Suprapubic skin (tissue), 4 donors: ENCODE measurements at places on chromosomes 6 and 20.

- no peak for DNase-seq
Measured at GRCh38 chr6:26270903-26271667, 93.9 kb upstream of the BTN3A2 start.

DNA sequence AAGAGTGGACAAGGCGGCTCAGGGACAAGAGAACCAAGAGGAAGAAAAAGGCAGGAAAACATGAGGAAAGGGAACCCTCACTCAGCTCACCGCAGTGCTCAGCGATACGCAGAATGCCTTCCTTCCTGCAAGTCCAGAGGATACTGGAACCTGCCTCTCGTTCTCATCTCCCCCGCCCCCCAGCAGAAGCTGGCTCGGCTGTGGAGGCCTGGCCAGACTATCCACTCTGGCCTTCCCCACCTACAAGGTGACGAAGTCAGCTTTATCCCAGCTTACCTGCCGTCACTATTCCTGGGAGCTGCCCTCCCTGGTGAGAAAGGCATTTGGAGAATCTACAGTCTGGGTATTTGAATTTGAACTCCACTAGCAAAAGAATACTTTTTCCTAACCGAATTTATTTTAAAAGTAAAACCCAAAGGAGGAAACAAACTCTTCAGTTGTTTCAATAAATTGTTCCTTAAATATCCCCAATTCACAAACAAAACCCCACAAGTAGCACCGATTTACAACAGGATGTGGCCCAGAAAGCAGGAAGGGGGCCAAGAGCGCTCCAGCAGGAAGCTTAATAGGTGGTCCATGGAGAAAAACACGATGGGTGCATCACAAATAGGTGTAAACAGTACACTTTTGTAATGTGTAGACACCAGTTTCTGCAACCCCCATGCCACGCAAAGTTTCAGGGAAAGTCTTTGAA lies 2.1 kb upstream of the DIDO1 start:
- no peak for DNase-seq

GRCh38 chr6:29909985-29910384 lies 32.3 kb upstream of the HLA-A start:
- no peak for DNase-seq

DNA sequence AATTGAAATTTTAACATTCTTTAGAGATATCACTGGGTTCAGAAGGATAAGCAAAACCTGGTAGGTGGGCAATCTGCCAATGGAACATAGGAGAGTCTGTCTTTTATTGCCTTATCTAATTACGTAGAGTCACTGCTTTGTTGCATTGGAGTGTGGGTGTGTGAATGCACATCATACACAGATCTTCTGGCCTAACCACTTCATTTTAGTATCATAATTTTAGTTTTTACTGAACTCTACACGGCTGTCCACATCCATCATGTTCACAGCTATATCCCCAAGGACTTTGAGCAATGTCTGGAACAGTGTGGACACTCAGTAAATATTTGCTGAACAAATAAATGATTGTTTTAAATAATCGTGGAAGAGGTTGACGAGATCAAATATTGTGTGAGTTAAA lies 104.6 kb upstream of the AKIRIN2 start:
- no peak for DNase-seq

DNA sequence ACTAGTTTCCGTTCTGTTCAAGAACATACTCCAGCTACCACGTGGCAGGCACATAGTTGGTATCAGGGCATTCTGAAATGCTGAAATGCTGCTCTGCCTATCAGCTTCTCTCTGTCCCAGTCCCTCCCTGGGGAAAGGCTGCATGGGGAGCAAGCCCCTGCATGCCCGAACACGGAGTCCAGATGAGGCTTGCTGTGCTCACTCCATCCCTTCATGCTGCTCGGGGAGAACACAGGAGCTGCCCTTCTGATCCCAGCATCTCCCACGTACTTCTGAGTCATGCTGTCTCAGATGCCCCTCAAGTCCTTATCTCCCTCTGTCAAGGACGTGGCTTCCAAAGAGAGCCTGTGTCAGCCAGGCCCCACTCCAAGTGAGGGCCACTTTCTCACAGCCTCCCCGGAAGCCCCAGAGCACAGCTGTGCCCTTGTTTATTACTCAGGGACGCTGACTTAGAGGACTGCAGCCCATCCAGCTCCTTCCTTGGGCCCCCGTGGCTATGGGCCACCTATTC lies 29.4 kb downstream of the THBS2 start:
- DNase-seq = no peak

GRCh38 chr20:312067-312466 lies 13.3 kb upstream of the SOX12 start:
- DNase-seq = no peak

- no peak for DNase-seq
Measured at GRCh38 chr6:139028215-139028657, 309 bp upstream of the ABRACL start.

DNA sequence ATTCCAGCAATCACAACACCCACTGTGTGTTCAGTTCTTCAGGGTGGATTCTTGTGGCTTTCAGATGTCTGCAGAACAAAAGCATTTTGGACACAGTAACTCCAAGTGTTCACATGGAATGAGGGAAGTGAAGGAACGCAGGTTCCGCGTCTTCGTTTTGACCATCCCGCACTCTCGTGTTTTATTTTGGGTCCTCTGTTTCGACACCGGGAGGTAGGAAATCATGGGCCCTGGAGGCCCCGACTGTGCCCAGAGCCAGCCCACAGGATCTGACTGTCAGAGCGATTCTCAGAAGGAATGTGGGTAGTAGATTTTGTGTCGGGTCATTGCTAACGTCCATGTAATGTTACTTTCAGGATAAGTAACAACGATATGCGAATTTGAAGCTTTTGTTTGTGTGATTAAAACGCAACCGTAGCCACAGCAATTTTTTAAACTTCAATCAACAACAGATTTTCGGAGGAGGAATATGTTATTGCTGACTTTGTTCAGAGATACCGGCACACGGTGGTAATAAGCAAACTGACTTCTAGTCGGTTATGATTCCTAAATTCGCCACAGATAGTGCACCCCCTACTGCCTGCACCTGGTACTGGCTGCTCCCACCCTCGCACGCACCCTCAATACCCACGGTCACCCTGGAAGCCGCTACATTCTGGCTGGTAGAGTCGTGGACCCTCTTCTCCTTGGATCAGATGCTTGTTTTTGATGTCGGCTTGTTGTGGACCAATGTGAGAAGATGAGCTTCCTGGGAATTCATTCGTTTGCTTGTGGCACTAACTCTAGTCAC lies 10.5 kb downstream of the NPEPL1 start:
- peak; percentile 35 for DNase-seq

DNA sequence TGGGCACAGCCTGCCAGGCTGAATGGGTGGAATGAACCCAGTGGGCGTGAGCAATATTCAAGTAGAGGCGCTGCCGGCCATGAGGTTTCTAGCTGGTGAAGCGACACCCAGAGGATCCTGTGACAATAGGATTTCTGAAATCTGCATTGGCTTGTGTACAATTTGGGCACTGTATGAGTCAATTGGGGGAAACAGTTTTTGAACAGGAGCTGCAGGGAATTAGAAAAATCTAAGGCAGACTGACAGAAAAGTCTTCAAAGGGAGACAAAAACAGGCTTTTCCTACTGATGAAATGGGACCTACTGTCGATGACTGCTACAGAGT lies 148.8 kb upstream of the PROKR2 start:
- DNase-seq = no peak

GRCh38 chr20:59446376-59446775 lies 146.0 kb downstream of the EDN3 start:
- DNase-seq = no peak

DNA sequence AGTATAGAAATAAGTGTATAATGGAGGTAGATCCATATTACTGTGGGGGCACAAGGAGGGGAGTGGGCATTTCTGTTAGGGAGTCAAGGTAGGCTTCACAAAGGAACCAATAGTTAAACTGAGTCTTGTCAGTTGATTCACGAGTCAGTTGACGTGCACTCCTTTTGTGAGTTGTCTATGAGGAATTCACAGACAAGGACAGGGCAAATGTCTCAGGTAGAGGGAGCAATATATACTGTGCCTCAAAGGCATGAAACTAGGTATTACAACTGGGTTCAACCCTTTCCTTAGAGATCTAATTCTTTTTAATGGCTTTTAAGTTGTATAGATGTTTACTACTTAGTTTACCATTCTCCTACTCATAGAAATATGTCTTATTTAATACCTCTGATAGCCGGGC lies 11.0 kb downstream of the TMEM14C start:
- DNase-seq = no peak

DNA sequence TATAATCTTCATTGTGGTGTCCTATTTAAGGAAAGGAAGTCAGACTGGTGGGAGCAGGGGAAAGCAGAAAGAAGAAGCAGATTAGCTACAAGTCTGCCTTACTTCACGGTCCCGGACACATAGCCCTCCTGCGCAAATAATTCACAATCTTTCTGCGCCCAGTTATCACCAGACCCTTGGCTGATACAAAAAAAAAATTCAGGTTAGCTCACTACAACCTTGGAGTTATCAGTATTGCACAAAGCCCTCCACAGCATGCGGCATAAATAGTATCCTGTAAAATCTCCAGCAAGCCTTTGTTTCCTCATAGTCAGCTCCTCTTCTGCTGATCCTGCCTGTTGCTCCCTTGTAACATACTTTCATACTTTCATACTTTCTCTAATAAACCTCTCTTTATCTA lies 148.6 kb upstream of the FUT9 start:
- no peak for DNase-seq
